ENCODE measurements at places on chromosomes 3 and 15.

- no peak for DNase-seq
These were observed 20.8 kb downstream of the ARL14 start for GRCh38 chr3:160697637-160698380.

DNA sequence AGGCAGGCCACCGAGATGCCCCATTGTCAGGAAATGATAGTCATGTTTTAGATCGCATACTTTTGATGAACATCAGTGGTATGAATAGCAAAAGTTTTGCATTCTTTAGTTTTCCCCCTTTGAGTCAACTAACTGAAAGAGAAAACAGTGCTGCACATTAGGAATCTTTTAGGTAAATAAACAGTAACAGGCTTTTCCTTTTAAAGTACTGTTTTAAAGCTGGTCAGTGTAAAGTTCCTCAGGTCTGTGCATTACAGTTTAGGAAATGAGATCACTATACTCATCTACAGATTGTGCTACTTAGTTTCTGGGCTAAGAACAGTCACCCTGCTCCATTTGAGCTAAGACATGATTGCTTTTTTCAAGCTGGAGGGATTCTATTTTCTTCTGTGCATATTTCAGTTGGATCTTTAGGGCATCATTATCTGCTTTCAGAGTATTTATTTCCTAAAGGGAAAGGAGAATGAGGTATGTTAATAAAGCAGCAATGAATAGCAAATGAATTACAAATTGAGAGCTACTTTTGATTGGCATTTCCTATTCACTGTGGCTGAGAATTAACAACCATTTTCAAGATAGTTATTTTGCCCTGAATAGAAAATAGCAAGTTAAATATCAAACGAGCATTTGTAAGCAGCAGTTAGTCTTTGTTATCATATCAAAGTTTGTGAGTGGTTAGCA, 36.5 kb downstream of the FAM98B start:
- no peak for DNase-seq

DNA sequence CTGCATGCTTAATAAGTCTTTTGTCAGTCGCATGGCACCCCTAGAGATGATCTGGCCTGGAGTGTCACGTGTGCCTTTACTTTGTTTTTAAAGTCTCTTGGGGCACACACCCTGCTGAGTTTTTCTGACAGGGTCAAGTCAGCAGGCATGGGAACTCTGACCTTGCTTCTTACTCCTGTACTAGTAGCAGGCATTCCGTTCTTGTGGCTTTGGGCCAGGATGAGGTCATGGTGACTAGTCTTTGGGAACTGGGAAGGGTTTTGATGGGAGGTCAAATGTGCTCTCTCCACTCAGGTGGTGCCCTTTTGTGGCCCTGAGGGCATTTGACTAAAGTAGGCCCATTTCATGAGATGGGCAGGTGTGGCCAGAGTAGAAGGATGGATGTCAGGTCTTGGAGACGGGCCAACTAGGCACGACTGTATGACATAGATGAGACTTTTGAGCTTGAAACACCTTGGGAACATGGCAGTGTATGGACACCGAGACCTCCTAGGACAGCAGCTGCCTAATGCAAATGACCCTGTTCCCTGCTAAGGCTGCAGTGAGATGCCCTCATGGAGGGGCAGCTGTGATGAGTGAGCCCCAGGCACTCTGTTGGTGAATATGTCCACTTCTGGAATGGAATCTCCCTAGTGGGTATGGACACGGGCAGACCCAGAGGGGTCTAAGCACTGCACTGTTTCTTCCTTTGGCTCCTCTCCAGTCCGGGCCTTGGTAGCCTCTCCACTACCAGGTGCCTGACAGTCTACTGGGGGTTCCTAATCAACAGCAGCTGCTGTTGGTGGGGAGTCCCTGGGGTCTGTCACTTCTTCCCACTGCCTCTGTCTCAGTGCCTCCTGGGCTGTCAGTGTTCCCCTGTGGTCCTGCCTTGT, 16.4 kb downstream of the SRPRB start:
- no peak for DNase-seq

GRCh38 chr3:86913160-86913559, 77.8 kb downstream of the VGLL3 start:
- no peak for DNase-seq

GRCh38 chr3:93969997-93970396, 3.7 kb downstream of the PROS1 start:
- DNase-seq, result no peak

DNA sequence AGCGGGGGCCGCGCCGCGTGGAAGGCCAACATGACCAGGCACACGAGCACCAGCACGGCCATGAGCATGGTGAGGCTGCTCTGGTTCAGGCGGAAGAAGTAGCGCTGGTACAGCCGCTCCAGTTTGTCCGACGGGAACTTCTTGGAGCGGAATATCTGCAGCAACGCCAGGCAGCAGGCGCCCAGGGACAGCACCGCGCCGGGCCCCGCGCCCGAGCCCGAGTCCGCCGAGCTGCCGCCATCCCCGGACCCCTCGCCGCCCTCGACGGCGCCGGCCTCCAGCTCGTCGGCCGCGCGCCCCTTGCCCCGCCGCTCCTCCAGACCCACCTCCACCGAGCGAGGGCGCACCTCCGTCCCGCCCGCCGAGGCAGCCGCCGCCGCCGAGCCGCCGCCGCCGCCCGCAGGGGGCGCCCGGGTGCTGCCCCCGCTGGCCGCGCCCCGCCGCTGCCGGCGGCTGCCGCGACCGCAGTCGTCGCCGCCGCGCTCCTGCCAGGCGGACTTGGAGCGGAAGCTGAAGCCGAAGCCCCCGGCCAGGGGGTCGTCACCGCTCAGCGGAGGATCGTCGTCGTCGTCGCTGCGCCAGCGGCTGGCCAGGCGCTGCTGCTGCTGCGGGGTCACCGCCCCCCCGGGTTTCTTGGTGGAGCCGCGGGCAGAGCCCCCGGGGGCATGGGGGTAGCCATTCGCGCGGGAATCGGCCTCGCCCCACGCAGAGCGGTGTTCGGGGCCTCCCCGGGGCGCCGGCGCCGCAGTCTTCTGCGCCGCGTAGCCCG, 957 bp downstream of the ADCY5 start:
- DNase-seq, result peak; percentile 58

- DNase-seq, result no peak
These were observed 34.3 kb downstream of the AMOTL2 start for GRCh38 chr3:134339913-134340312.

DNA sequence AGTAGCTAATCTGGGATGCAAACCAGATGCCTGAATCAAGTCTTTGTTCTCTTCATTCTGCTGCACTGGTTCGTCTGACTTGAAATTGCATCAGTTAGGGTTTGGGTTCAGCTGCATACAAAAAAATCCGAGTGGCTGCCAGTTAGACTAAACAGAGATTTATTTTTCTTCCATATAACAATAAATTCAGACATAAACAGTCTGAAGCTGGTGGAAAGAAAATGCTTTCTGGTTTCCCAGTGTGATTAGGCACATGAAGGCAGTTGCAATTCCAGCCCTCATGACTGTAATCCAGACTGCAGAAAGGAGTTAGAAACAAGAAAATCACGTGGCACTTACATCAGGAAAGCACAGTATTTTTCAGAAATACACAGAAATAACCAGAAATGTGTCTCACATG, 930.7 kb downstream of the MCTP2 start:
- DNase-seq, result no peak

DNA sequence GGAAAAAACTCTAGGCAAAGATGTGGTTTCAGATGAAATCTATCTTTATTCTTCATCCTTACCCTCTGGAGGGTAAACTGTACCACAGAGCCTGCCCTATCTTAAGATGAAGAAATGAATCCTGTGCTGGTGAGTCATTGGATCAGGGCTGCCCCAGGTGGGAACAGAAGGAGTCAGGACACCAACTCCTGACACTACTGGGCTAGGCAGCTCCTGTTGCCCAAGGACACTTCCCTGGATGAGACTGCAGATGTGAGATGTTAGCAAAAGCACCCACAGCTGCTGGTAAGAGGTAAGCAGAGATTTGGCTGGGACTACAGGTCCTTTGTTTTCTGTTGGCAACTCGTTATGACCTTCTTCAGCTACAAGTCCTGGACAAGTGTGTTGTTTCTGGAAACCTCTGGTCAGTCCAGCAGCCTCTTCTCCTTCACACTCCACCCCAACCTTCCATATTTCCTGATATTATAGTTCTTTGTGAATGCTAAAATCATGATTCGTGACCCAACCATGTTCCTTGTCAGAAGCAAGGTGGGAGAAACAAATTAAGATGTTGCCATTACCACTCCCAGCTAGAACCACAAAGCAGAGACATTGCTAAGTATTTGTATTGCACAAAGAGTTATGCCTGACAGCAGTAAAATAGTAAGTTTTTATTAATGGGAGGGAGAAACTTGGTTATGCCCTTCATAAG, 104.2 kb upstream of the TGFBR2 start:
- peak; percentile 11 for DNase-seq

GRCh38 chr3:138509586-138509985, 75.2 kb downstream of the ESYT3 start:
- DNase-seq, result no peak

GRCh38 chr3:81911221-81911620, 149.8 kb upstream of the GBE1 start:
- no peak for DNase-seq

- no peak for DNase-seq
These were observed 53.7 kb downstream of the GRIP2 start for GRCh38 chr3:14486460-14486859.
